Naive thymus-derived CD8-positive, alpha-beta T cell (primary cell): ENCODE measurements at places on chromosomes 1 and 21. TPM values are rescaled to one million over a fixed set of nuclear protein-coding genes. Genes with fewer than 3 reads are reported as not detected.

NTNG1 gene
- polyA plus RNA-seq: not detected

CFHR3 gene
- not detected for polyA plus RNA-seq

HEYL gene
- not detected for polyA plus RNA-seq

DNA sequence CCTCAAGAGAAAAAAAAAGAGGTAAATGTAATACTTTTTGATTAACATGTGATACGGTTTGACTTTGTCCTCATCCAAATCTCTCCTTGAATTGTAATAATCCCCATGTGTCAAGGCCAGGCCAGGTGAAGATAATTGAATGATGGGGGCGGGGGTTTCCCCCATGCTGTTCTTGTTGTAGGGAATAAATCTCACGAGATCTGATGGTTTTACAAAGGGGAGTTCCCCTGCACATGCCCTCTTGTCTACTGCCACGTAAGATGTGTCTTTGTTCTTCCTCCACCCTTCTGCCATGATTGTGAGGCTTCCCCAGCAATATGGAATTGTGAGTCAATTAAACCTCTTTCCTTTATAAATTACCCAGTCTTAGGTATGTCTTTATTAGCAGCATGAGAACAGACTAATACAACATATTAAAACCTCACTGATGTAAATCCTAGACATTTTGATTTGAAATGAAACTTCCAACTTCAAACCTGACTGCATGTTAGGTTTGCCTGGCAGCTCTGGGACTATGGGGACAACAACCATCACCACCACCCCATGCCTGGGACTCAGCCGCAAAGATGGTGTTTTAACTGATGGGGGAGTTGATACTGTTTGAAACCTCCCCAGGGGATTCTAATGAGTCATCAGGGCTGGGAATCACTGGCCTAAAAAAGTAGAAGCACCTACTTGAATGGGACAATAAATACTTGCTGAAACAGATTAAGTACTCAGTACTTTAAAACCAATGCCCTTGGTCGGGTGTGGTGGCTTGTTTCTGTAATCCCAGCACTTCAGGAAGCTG is 32.8 kb upstream of the BACH1 start:
- no peaks in the 10 kb centered on the region for H3K4me1 ChIP-seq
- H3K4me3 ChIP-seq: no peak overlapping the region
- H3K27me3 ChIP-seq: no peaks in the 10 kb centered on the region
- no peaks in the 10 kb centered on the region for H3K36me3 ChIP-seq
- no peak overlapping the region for H3K27ac ChIP-seq

- H3K36me3 ChIP-seq: peaks cover 42% of the 10 kb centered on the region
- peak overlapping the region; percentile 84 for H3K27ac ChIP-seq
- DNase-seq: no peak
- H3K27me3 ChIP-seq: no peaks in the 10 kb centered on the region
Measured at GRCh38 chr1:37807220-37807554, 403 bp upstream of the C1orf122 start.
